Stomach (tissue), 19 donors: ENCODE measurements at places on chromosomes 7 and 10. TPM values are rescaled to one million over a fixed set of nuclear protein-coding genes. Genes with fewer than 3 reads are reported as not detected.
A peak's percentile ranks its signal among the peaks of the same experiment; 100 is the strongest.

The EBF3 gene
- 0.58 TPM for total RNA-seq

The GPR26 gene
- not detected for total RNA-seq

The STRA8 gene
- total RNA-seq, result not detected

The MORN4 gene
- total RNA-seq, result not detected

The ABCB8 gene
- 19.6 TPM for total RNA-seq

The PIK3AP1 gene
- total RNA-seq, result 14.5 TPM

The GATA3 gene
- total RNA-seq, result 0.14 TPM

The ZPBP gene
- not detected for total RNA-seq

The SFRP4 gene
- total RNA-seq, result not detected

The GNAT3 gene
- total RNA-seq, result not detected

The PRKAR2B gene
- total RNA-seq, result 4.9 TPM

The POLR2J gene
- 1.8 TPM for total RNA-seq

The HMX3 gene
- total RNA-seq, result not detected

The ADCY1 gene
- total RNA-seq, result 0.87 TPM

DNA sequence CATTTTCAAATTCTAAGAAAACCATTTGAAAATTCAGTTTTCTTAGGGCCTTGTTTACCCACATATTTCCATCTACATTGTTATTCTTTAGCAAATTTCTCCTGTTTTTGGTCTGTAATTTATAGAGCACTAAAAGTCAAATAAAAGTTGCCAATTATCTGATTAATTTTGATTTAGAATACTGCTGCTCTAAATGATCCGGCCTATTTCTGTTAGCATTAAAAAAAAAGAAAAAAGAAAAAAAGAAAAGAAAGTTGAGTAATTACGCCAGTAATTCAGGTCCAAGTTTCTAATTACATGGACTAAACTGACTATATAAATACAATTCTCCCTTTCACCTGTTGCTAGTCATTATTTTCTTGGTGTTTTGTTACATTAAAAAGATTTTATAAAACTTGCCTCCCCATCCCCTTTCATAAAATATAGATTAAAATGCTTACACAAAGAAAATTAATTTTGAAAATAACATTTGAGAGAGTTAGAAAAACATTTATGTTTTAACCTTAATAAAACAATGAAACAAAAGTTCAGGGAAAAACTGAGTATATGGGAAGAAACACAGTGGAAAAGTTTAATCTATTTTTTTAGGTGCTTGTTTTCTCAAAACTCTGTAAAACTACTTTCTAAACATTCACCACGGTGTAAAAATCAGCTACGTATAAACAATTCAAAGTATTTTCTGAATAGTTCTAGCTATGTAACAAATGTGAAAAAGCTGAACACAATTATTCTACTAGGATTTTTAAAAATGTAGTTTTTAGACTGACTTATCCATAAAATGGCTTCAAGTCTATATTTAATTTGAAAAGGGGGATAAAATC lies 6.8 kb upstream of the COMMD3 start:
- DNase-seq, result no peak
- no peaks in the 10 kb centered on the region for H3K36me3 ChIP-seq
- no peaks in the 10 kb centered on the region for H3K27me3 ChIP-seq
- no peak overlapping the region for H3K4me3 ChIP-seq
- H3K27ac ChIP-seq, result no peak overlapping the region

GRCh38 chr10:15433850-15434537 lies 62.9 kb upstream of the FAM171A1 start:
- H3K4me1 ChIP-seq, result no peaks in the 10 kb centered on the region
- DNase-seq, result no peak
- H3K4me3 ChIP-seq, result peak overlapping the region; percentile 35
- H3K27me3 ChIP-seq, result no peaks in the 10 kb centered on the region

DNA sequence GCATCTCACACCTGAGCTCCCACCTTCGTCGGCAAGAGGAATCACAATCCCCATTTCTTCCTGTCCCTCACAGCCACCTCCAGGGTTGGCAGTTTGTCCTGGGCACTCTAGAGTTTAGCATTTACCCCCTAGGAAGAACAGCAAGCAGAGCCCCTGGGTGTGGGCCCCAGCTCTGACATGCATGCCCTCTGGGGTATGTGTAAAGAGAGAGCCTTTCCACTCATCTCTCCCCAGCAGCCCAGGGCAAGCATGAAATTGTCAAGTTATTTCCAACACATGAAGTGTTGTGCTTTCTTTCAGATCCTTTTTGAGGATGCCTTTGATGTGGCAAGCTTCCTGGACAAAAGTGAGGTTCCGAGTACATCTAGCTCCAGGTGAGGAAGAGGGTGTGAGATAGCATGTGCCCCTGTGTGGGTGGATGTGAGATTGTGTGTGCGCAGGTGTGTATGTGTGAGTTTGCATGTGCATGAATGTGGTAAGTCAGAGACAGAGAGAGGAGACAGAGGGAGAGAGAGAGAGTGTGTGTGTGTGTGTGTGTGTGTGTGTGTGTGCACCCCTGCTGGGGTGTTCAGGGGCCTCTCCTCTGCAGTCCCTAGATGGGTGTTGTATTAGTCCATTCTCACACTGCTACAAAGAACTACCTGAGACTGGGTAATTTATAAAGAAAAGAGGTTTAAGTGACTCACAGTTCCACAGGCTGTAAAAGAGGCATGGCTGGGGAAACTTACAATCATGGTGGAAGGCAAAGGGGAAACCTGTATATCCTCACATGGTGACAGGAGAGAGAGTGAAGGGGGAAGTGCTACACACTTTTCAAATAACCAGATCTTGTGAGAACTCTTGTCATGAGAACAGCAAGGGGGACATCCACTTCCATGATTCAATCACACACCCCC lies 18.1 kb downstream of the STRA8 start:
- H3K4me1 ChIP-seq, result peaks cover 18% of the 10 kb centered on the region
- H3K4me3 ChIP-seq, result no peak overlapping the region
- no peak for DNase-seq
- H3K27me3 ChIP-seq, result no peaks in the 10 kb centered on the region
- H3K36me3 ChIP-seq, result no peaks in the 10 kb centered on the region

DNA sequence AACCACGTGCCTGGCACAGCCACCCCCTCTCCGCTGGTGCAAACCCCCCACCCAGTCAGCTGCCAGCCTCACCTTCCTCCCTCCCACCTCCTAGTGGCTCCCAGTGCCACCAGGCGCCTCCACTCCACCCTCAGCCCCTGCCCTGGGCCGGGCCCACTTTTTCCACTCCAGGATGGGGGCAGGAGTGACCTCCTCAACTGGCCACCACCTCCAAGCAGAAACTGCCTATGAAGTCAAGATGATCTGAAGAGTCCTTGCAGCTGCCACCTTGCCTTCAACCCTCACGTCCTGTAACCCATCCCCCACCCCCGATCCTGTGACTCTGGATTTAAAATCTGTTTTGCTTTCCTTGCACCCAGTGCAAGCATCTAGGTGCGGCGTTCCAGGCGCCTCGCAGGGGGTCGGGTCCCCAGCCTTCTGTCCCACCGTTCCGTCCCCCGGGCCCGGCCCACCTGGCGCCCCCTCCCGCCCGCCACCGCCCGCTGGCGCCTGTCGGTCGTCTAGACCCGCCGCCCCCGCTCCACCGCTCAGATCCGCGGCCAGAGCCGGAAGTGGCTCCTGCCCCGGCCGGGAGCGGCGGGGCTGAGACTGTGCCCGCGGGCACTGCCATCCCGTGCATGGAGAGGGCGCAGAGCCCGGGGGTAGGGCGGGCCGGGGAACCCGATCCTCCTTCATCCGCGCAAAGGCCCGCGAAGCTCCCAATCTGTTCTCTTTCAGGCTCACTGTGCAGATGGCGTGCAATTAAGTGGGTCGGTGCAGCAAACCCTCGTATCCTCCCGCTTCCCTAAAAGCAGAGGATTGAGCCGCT lies 51.2 kb upstream of the GTF2I start:
- peak overlapping the region; percentile 68 for H3K27ac ChIP-seq
- peaks cover 22% of the 10 kb centered on the region for H3K4me1 ChIP-seq
- DNase-seq, result peak; percentile 75

GRCh38 chr10:115882021-115882420 lies 391.0 kb downstream of the GFRA1 start:
- no peak for DNase-seq
- no peaks in the 10 kb centered on the region for H3K27me3 ChIP-seq
- no peak overlapping the region for H3K27ac ChIP-seq
- no peaks in the 10 kb centered on the region for H3K36me3 ChIP-seq
- H3K4me1 ChIP-seq, result no peaks in the 10 kb centered on the region

DNA sequence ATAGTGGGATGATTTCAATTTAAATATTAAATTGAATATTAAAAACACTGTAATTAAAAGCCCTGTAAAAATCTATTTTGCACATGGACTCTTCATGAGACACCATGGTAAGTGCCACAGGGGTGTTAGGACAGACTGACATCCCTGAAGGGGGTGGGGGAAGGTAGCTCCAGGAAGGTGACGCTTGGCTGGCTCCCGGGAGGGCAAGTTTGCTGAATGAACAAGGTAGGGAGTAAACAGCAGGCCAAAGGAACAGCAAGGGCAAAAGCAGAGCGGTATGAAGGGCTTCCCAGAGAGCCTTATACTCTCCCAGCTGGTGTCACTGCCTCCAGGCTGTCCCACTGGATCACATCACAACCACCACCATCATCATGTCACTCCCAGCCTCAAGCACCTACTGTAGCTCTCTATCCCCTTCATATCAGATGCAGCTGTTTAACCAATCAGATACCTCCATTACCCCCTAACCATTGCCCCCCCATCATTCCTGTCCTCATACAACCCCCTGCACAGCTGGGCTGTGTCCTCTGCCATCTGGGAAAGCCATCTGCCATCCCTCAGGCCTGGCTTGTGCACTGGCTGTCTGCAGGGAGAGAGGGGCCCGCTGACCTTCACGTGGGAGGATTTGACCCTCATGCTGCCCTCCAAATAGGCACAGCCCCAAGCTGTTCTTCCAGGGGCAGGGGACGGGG lies 19.5 kb downstream of the HSPA12A start:
- no peaks in the 10 kb centered on the region for H3K27me3 ChIP-seq
- no peak for DNase-seq
- no peak overlapping the region for H3K27ac ChIP-seq
- peaks cover 11% of the 10 kb centered on the region for H3K4me1 ChIP-seq
- H3K36me3 ChIP-seq, result no peaks in the 10 kb centered on the region

DNA sequence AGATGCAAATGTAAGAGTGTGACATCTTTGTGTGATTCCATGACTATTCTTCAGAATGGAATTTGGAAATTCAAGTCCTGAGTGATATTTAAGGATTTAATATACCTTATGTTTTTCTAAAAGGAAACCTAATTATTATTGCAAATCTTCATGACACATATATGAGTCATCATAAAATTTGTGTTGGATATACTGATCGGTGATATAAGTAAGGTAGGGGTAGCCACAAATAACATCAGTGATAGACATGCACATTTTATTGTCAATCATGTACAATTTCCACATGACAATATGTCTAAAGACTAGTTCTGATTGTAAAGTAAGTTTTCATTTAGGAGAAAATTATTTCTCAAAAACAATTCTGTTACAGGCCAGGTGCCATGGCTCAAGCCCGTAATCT lies 59.7 kb upstream of the AGMO start:
- H3K27me3 ChIP-seq, result no peaks in the 10 kb centered on the region
- H3K4me1 ChIP-seq, result no peaks in the 10 kb centered on the region
- H3K27ac ChIP-seq, result no peak overlapping the region

- no peak overlapping the region for H3K4me3 ChIP-seq
- H3K27me3 ChIP-seq, result no peaks in the 10 kb centered on the region
- peak; percentile 77 for DNase-seq
- no peaks in the 10 kb centered on the region for H3K36me3 ChIP-seq
Observed at GRCh38 chr7:142375710-142376313, 118.0 kb upstream of the PRSS58 start.

DNA sequence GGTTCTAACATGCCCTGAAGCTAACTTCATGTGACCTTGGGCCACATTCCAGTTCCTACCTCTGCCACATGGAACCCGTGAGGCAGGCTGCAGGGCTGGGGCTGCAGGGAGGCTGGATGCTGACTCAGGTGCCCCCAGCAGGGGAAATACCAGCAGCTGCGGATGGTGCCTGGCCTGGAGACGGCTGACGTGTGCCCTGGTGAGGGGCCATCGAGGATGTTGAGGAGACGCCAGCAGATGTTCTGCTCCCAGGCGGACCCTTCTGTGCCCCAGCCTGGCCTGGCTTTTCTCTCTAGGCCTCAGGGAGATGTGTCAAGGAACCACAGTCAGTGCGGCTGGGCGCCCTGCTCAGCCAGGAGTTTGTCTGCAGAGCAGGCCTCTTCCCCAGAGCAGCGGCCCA lies 8.8 kb downstream of the BAG3 start:
- no peak for DNase-seq
- peaks cover 3% of the 10 kb centered on the region for H3K36me3 ChIP-seq
- no peaks in the 10 kb centered on the region for H3K27me3 ChIP-seq
- H3K4me1 ChIP-seq, result peaks cover 95% of the 10 kb centered on the region

GRCh38 chr7:80379034-80379982 lies 132.6 kb downstream of the GNAT3 start:
- no peaks in the 10 kb centered on the region for H3K36me3 ChIP-seq
- H3K27ac ChIP-seq, result no peak overlapping the region
- DNase-seq, result no peak
- no peak overlapping the region for H3K4me3 ChIP-seq

- H3K27ac ChIP-seq, result no peak overlapping the region
- no peak overlapping the region for H3K4me3 ChIP-seq
- no peaks in the 10 kb centered on the region for H3K36me3 ChIP-seq
- DNase-seq, result no peak
- H3K27me3 ChIP-seq, result no peaks in the 10 kb centered on the region
Observed at GRCh38 chr7:148436135-148436534, 154.4 kb upstream of the C7orf33 start.

DNA sequence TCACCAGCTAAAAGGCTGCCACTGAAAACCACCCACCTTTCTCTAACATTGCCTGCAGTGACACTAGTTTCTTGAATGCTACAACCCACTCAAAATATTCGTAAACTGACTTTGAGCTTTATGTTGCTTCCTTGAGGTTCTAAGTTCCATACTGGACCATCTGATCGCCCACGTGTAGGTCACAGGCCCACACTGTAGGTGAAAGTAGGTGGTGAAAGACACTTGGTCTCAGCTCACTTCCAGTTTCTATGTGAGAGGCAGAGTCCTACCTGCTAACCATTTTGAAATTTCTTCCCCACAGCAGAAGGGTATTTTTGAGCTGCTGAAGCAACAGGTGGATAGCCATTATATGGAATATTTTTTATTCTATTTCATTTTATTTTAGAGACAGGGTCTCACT lies 97.3 kb downstream of the MYO3A start:
- H3K36me3 ChIP-seq, result no peaks in the 10 kb centered on the region
- no peak for DNase-seq
- no peaks in the 10 kb centered on the region for H3K4me1 ChIP-seq
- H3K27me3 ChIP-seq, result no peaks in the 10 kb centered on the region
- H3K27ac ChIP-seq, result no peak overlapping the region
- no peak overlapping the region for H3K4me3 ChIP-seq

DNA sequence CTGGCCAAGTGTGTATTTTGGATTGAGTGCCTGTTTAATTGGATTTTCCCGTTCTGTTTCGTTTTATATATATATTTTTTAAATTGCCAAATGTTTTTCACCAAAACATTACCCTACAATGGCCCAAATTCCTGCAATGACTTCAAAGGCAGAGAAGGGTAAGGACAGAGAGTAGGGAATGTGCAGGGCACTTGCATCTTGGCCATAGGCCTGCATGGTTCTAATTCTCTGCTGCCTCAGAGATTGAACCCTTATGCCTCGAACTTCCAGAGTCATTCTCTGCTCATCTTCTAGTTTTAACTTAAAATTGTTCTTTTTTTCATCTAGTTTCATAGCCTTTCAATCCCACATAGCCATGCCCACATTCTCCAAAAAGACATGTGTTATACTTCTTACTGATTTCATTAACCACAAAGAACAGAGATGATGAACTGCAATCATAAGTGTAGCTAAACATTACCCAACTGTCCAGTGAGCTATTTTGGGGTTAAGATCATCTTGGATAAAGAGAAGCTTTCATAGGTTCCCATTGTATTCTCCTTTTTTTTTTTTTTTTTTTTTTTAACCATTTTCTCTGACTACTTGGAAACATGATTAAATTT lies 177.6 kb downstream of the PLXDC2 start:
- H3K4me1 ChIP-seq, result no peaks in the 10 kb centered on the region
- no peak overlapping the region for H3K4me3 ChIP-seq
- no peaks in the 10 kb centered on the region for H3K27me3 ChIP-seq
- H3K27ac ChIP-seq, result no peak overlapping the region
